ENCODE measurements at places on chromosomes 3 and 15.

DNA sequence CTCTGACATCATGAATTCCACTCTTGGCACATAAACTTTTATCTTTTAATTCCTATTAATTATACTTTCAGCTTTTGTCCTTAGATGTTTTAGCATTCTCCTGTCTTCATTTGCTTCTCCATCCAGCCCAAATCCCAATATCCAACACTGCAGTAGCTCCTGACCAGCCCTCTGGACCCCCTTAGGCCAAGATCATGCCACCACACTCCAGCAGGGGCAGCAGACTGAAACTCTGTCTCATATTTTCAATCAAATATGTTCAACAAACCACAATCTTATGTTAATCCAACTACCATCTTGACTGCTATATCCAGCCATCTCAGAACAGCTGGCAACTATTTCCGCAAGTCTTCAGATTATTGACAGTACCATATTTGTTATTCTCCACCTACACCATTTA is 315.8 kb upstream of the ROBO2 start:
- DNase-seq, result no peak

DNA sequence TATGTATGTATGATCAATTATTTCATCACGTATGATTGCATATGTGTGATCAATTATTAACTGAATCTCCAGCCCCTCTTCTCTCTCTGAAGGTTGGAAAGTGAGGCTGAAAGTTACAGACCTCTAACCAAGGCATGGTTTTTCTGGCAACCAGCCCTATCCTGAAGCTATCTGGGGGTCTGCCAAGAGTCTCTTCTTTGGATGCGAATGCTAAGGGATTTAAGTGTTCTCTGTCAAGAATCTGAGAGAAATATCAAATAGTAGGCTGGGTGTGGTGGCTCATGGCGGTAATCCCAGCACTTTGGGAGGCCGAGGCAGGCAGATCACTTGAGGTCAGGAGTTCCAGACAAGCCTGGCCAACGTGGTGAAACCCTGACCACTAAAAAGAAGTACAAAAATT is 8.1 kb downstream of the NKTR start:
- DNase-seq, result no peak

DNA sequence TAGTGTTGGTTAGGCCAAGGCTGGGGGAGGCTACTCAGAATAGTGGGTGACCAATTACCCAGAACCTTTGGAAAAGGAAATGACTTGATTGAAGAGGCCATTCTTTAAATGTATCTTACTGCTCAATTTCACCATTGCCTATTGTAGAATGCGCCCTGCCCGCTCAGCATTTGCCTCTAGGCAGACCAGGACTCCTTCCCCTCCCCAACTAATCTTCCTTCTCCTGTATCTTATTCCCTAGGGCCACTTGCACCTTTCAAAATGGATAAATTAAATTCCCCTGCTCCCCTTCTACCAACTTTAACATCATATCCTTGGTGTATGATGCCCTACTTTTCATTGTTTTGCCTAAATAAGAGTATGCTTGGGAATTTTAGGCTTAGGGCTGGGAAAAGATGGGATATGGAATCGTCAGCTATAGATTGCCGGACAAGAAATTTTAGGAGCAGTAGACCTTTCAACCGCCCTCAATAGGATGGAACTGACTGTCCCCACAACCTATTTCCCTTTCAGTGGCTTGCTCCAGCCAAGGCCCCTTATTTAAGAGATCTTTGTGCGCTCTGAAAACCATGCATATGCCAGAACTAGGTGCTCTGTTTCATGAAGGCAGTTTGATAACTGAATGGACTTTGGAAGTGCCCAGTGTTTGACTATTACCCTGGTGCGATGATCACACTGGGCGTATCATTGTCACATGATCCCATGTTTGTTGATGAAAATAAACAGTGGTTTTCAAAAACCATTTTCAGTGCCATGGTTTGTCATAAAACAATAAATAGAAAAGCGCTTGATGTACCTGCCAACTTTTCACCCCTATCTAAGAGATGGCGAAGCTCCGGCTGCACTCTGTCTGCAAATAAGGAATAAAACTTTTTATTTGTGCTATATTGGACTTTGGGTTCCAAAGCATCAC is 74.3 kb upstream of the TSEN2 start:
- no peak for DNase-seq

DNA sequence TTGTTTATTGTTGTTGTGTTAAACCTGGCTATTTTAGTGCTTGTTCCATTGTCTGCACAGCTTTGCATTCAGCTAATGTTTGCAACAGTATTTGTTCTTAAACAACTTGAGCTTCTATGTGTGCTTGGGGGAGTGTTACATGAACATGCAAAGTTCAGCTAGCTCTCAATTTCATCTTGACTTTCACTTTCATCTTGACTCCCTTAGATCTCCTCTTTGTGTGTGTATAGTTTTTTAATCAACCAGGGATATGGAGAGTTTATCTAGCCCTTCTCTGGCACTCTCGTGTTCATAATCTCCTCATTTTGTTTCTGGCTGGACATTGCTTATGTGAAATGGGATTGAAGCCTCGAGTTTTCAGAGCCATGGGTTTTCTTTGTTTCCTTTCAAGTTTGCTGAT is 212.4 kb upstream of the ZBTB20 start:
- DNase-seq, result no peak

GRCh38 chr15:20348291-20348899 is 193.2 kb downstream of the GOLGA6L6 start:
- DNase-seq, result no peak

GRCh38 chr15:30985081-30985531 is 6.3 kb downstream of the MTMR10 start:
- peak; percentile 10 for DNase-seq

GRCh38 chr3:165669504-165669903 is 167.7 kb downstream of the BCHE start:
- no peak for DNase-seq

DNA sequence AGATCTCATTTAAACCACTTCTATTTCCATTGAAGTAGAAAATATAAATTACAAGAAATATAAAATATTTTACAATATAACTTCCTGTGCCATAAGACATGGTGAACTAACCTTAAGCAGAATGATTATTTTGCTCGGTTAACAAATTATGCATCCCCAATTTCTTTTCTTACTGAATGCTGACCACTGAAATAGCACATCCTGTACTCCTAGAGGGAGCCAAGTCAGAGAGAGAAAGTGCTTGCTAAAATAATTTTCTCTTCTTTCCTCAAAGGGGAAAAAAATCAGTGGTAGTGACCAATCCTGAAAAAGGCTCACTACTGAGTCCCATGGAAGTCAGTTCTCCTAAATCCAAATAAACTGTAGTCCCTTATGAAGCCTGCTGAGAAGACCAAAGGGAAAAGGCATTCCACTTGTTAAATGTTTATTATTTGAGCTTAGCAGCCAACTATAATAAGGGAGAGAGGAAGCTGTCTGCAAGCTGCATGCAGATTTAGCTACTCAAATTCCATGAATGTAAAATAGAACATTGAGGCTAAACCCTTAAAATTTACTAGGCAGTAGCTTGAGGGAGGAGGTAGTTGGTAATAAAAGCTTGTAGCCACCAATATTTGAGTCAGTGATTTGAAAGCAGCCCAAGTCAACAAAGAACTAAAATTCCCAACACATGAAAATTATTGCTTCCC is 33.1 kb downstream of the CEP152 start:
- DNase-seq, result no peak

DNA sequence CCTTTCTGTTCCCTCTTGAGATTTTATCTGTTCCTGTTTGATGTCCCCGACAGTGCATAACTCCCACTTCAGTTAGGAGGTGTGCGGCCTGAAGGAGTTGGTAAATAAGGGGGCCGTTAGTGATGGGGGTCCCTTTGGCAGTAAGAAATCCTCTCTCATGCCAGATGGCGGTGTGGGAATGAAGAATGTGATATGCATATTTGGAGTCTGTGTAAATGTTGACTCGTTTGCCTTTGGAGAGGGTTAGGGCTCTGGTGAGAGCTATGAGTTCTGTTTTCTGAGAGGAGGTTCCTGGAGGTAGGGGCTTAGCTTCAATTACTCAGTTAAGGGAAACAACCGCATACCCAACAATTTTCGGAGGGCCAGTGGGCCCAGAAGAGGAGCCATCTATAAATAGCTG is 38.8 kb upstream of the RNF7 start:
- no peak for DNase-seq

DNA sequence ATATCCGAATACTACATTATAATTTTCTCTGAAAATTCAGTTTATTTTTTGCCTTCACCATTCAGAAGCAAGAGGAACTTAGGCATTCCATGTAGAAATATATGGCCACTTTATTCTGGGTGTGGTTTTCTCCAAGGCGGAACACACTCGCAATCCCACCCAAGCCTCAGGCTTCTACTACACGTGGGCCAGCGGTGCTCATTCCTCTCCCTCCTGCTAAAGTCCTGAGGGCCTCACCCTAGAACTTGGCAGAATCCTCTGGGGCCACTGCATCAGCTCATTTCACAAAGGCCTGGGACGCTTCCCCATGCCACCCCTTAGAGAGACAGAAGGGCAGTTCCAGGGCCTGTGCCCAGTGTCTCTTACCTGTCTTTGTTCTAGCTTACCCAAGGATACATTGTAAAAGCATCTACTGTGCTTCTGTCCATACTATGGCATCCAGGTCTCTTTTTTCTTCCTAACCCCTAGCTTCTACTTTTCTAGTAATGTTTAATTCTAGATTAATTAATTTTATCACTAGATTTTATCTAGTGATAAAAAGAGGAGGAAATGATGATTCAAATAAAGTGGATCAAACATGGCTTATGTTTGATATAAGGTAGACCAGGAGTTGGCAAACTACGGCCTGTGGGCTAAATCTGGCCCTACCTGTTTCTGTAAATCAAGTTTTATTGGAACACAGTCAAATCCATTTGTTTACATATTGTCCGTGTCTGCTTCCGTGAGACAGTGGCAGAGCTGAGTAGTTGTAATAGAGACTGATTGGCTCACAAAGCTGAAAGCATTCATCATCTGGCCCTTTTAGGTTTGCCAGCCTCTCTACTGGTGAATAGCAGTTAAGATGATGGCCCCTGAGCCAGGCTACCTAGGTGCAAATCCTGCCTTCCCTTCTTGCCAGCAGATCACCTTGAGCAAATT is 29.8 kb downstream of the LARS2 start:
- no peak for DNase-seq

DNA sequence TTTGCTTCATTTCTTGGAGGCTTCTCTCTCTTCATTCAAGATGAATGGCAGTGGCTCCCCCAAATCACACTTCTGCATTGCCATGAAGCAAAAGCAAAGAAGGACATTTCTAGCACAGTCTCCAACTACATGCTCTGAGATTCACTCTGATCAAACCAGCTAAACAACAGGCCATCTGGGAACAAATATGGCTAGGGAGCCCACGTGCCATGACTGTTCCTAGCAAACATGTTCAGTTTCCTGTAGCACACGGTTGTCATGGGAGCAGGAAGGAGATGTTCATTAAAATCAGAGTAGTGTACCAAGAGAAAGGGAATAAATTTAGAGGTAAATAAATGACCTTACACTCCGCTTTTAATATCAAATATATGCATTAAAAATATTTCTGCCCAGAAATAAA is 327.3 kb downstream of the GBE1 start:
- DNase-seq, result no peak

DNA sequence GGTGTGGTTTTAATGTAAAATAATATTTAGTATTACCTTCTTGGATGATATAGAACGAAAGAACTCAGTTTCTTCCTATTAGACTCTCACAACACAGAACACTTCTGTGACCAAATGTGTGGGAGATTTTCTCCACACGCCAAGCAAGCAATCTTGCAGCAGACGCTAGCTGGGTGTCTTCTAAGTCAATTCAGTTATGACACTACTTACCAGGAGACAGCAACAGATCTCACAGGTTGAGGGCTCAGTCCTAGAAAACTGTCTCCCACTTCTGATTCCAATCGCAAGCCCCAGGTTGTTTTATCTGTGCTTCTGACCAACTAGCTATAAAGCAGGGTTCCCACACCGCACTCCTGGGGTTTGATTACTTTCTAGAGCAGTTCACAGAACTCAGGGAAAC is 41.2 kb downstream of the HERC1 start:
- DNase-seq, result no peak

- DNase-seq, result no peak
Observed at GRCh38 chr3:10228248-10228950, 19.9 kb upstream of the TATDN2 start.

DNA sequence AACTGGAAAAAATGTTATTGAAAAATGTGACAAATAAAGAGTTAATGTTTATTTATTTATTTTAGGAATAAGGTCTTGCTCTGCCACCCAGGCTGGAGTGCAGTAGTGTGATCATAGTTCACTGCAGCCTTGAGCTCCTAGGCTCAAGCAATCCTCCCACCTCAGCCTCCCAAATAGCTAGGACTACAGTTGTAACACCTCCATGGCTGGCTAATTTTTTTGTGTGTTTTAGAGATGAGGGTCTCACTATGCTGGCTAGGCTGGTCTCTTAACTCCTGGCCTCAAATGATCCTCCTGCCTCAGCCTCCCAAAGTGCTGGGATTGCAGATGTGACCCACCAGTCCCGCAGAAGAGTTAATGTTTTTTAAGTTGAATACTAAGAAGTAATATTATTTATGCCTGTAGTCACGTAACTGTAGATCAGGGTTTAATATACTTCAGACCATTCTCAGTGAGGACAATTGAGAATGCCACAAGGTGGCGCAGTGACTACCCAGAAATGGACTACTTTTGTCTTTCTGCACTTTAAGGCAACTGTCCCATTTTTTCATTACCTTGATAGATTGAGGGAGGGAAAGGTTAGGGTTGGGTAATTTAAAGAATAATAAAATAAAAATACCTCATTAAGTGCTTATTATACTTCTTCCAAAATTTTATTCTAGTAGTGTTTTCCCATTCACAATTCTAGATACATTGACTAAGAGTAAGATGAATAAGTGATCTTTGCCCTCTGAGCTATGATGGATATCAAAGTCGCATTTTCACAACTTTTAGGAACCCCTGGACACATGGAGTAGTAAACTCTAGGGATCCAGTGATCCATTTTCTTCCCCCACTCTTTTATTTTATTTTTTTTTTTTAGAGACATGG is 6.0 kb downstream of the MUC13 start:
- DNase-seq, result peak; percentile 60

DNA sequence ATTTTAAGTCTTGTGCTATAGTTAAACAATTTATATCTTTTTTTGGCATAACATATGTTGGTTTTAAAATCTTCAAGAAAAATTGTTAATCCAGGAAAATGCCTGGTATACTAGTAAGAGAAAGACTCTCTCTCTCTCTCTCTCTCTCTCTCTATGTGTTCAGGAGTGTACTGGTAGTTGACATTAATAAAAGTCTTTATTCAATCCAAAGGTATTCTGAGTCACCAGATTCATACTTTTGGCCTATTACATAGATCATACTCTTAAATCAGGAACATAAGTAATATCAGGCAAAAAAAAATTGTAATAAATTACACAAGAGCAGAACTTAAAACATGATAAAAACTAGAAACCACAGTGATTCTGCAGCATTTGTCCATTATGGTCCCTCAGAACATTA is 70.2 kb downstream of the TFG start:
- no peak for DNase-seq

DNA sequence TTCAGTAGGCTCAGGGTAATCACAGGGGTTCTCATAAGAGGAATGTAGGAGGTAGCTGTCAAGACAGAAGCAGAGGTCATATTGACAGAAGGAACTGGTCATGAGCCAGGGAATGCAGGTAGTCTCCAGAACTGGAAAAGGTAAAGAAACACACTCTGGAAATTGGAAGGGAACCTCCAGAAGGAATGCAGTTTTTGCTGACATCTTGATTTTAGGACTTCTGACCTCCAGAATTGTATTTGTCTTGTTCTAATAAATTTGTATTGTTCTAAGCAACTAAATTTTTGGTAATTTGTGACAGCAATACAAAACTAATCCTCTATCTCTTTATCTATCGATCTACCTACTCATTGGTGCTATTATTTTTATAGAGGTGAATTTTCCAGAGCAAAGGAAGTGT is 49.2 kb downstream of the OTOL1 start:
- no peak for DNase-seq

GRCh38 chr3:36714343-36715086 is 49.8 kb downstream of the DCLK3 start:
- DNase-seq, result no peak

Data from OCI-LY7 (cell line).